ENCODE measurements at places on chromosomes 11 and 22.

- no peak for DNase-seq
Observed at GRCh38 chr11:43644621-43645299, 35.8 kb upstream of the HSD17B12 start.

- no peak for DNase-seq
Observed at GRCh38 chr11:19555266-19555665, 157.4 kb upstream of the NAV2 start.

GRCh38 chr11:32154275-32154674 is 63.4 kb downstream of the RCN1 start:
- no peak for DNase-seq

- no peak for DNase-seq
Observed at GRCh38 chr11:1639102-1639620, 9.6 kb downstream of the KRTAP5-5 start.
